ENCODE measurements at places on chromosomes 1 and 21.

GRCh38 chr1:63264161-63264560 lies 58.2 kb upstream of the FOXD3 start:
- DNase-seq, result no peak

DNA sequence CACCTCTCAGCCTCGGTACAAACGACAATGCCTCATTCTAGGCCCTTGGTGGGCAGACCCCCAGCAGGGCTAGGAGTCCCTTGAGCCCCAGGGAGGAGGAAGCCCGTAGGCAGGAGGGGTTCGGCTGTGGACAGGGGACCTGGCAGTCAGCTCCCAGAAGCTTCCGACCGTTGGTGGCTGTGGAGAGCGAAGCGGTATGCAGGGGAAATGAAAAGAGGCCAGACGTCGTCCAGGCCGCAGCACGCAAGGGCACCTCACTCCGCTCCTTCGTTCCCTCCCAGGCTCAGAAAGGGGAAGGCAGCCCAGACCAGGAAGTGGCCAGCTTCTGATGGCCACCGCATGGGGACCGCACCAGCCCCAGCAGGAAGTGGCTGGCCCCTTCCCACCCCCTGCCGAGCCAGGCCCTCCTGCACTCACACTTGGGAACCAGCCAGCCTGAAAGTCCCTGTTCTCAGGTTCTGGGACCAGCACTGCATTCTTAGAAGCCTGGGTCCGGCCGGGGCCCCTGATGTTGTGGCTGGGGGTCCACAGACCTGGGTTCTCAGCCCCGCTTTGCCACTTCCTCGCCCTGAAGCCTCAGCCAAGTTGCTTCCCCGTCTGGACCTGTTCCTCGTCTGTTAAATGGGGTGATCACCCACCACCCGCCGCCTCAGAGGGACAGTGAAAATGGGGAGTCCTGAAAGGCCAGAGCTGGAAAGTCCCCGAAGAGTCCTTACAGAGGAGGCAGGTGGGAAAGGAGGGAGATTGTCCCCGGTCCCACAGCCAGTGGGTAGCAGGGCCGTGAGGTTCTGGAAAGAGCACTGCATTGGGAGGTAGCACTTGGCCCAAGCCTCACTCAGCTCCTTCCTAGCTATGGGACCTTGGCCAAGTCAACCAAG lies 104.0 kb upstream of the RUNX3 start:
- no peak for DNase-seq

- no peak for DNase-seq
Measured at GRCh38 chr1:159951551-159951950, 2.5 kb downstream of the SLAMF9 start.

GRCh38 chr1:109192433-109192832 lies 21.3 kb upstream of the SARS1 start:
- DNase-seq, result no peak

GRCh38 chr1:186502087-186502486 lies 41.2 kb upstream of the PDC start:
- DNase-seq, result no peak

GRCh38 chr1:111406321-111406768 lies 21.2 kb downstream of the OVGP1 start:
- peak; percentile 19 for DNase-seq

GRCh38 chr1:221837896-221838295 lies 96.0 kb upstream of the DUSP10 start:
- no peak for DNase-seq

GRCh38 chr1:216599851-216600250 lies 123.4 kb downstream of the ESRRG start:
- no peak for DNase-seq

DNA sequence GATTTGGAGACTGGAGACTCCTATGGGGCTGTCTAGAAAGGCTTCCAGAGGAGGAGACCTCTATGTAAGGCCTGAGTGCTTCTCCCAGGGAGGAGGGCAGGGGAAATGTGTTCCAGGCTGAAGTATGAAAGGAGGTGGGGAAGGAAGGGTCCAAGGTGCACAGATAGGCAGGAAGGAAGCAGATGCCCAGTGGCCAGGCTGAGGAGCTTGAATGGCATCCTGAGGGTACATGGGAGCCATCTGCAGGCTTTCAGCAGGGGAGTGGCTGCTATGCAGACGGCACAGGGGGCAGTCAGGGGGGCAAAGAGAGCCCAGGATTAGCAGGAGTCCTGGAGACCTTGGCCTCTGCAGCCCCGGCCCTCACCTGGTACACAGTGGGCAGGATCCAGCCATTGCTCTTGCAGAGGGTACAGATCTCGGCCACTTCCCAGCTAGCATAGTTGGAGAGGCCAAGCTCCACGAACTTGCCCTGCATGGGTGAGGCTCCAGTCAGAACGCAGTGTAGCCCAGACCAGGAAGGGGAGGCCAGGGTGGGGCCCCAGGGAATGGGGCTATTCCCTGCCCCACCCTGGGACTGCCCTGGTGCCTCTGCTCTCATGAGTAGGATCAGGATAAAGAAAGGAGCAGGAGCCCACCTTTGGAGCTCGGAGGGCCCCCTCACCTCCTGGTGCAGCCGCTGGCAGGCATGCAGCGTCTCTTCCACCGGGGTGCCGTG lies 4.0 kb downstream of the AKR7A2 start:
- no peak for DNase-seq

- DNase-seq, result no peak
Measured at GRCh38 chr21:16073586-16073985, 343.8 kb downstream of the USP25 start.

GRCh38 chr1:96087719-96088118 lies 633.9 kb upstream of the PTBP2 start:
- DNase-seq, result no peak

DNA sequence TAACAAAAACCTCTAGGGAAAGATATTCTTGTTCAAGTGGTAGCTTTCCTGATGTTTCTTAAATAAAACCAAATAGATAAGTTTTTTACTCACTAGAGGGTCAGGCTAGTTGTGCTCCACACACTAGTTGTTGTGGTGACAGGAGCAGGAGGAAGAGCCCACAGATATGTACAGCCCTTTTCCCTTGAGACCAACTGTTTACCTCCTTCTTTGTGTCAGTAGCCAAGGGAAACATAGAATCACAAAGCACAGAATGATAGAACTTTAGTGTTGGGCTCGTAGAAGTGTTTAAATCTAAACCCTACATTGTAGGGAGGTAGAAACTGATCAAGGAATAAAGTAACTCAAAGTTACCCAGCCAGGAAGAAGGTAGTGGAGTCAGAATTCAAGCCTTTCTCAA lies 309.0 kb downstream of the CTH start:
- DNase-seq, result no peak

DNA sequence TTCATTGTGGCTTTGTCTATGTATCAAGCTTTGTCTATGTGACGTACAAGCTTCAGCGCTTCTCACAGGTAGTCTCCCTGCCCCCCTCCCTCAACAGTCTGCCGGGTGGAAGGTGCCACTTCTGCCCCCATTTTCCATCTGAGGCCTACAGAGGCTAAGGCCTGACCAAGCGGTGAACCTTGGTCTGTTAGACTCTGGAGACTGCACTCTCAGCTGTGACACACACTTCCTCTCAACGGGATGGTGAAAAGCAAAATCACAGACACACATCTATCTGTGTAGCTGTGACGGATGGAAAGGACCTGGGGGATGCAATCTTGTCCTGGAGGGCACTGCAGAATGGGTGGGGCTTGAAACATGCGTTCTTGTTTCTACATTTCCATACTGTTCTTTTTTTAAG lies 152.9 kb upstream of the EDN2 start:
- no peak for DNase-seq

DNA sequence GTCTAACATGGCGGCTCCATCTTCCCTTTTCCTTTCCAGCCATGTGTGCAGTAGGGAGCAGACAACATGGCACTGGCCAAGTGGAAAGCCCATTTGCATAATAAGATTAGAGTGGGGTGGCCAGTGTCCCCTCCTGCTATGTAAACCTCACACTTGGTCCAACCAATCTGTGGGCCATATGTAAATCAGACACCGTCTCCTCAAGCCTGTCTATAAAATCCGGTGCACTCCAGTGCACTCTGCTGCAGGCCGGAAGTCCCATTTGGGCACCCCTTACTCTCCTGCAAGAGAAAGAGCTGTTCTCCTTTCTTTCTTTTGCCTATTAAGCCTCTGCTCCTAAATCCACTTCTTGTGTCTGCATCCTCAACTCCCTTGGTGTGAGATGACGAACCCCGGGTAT lies 44.1 kb downstream of the OLFML3 start:
- no peak for DNase-seq

- DNase-seq, result no peak
Measured at GRCh38 chr21:44947111-44947929, 7.5 kb downstream of the SLX9 start.

GRCh38 chr1:11802616-11802972 lies 3.2 kb downstream of the MTHFR start:
- no peak for DNase-seq

GRCh38 chr1:33388805-33389771 lies 41.8 kb downstream of the PHC2 start:
- DNase-seq, result no peak

DNA sequence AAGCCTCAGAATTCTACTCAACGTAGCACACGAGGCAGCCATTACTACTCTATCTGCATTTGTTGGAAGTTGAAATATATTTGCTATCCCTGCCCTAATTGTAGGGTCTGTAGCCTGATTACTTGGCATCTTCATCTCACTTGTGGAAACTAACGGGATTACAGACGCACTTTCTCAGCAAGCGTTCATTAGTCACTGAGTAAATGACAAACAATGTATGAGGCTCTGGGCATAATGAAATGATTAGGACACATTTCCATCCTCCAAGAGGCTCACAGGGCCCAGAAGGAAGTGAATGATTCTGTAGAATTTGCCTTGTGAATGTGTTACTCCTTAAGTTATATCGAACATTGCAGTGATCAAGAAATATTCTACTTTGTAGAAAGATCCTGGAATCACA lies 78.1 kb downstream of the KIF26B start:
- no peak for DNase-seq

GRCh38 chr1:112060261-112060660 lies 70.8 kb upstream of the KCND3 start:
- DNase-seq, result no peak

GRCh38 chr21:35601211-35601610 lies 459.1 kb downstream of the SETD4 start:
- DNase-seq, result no peak

DNA sequence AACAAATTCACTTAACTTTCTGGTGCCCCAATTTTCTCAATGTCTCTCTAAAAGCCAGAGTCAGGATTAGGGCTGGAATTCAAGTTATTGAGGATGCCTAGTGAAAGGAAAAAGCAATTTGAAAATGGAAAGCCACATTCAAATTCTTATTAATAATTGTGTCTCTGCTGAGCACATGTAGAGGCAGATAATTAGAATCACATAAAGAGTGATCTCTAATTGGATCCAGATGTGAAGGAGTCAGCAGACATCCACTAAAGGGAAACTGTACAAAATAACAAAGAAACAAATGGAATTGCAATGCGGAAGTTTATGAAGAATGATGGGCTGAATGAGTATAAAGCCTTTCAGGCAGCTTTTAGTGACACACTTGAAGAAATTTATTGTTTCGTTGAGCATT lies 482.6 kb downstream of the TTLL7 start:
- DNase-seq, result no peak

- no peak for DNase-seq
Measured at GRCh38 chr1:116507631-116508030, 63.2 kb downstream of the CD58 start.

GRCh38 chr21:38027901-38028498 lies 111.7 kb upstream of the KCNJ6 start:
- DNase-seq, result no peak

GRCh38 chr1:247212012-247212411 lies 40.2 kb upstream of the ZNF124 start:
- DNase-seq, result no peak

DNA sequence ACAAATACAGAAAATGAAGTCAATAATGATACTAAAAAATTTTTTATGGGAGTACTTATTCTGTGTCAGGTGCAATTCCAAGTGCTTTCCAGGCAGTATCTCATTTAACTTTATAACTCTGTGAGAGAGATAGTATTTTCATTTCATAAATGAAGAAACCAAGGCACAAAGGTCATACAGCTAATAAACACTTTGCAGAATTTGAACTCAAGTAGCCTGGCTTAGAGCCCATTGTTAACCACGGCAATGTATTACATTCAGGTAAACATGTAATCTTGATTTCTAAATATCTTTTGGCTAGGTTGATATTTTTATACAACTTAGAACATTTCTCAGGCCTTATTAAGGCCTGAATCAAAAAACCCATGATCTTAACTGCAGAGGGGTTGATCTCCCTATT lies 28.9 kb upstream of the PKN2 start:
- no peak for DNase-seq

GRCh38 chr1:45942411-45942810 lies 139.0 kb downstream of the MAST2 start:
- DNase-seq, result no peak

DNA sequence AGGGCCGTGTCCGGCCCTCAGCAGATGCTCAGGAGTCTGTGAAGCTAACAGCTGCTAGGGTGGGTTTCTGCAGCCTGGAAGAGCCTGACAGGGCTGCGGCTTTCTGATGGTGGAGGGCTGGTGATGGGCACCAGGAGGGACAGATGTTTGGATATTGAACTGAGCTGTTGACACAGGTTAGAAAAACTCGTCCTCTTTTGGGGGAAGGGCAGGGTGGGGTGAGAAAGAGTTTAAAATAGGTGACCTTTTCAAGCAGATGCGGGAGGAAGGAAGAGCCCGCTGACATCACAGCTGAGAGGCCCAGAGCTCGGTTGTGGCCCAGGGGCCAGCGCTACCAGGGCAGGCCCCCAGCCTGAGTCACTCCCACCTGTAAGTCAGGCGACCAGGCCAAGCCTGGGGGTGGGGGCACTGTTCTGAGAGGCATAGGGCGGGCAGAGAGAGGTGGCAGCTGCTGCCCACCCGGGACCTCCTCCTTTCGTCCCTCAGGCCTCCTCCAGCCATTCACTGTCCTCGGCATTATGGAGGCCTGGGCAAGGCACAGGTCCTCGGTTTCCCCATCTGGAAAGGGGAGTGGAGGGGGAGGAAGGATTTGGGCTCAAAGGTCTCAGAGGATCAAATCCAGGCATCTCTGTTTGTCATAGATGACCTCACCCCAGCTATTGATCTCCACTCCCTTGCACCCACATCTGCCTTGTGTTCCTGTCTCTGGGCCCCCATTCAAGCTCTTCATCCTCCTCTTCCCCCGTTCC lies 32.3 kb upstream of the ID3 start:
- DNase-seq, result no peak

- DNase-seq, result no peak
Measured at GRCh38 chr1:173415490-173415889, 61.6 kb upstream of the PRDX6 start.

GRCh38 chr1:79646880-79647279 lies 640.4 kb upstream of the ADGRL4 start:
- DNase-seq, result no peak

- DNase-seq, result no peak
Measured at GRCh38 chr1:8660411-8660828, 157.0 kb downstream of the RERE start.

DNA sequence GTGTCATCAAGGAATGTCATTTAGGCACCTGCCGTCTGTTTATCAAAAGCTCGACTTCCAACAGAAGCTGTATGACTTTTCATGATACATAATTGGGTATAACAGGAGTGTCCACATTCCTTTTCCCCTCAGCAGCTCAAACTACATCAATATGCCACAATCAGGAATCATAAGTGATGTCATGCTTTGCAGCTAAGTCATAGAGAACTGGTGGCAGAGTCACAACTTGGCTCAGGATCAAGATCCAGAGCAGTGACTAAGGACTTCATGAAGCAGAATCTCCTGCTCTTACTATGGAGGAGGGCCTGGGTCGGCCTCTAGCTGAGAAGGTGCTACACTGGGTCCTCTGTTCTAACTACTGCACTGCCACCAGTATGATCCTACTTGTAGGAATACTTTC lies 36.5 kb upstream of the AGBL4 start:
- no peak for DNase-seq
